ENCODE measurements at places on chromosomes 11 and 22.

GRCh38 chr22:24592851-24593558 is at the start of gene LRRC75B:
Gene LRRC75B, minus strand, starts transcription at chr22:24593073. Its CDS starts 34 bp downstream, at chr22:24593039.
- peak; percentile 47 for DNase-seq

DNA sequence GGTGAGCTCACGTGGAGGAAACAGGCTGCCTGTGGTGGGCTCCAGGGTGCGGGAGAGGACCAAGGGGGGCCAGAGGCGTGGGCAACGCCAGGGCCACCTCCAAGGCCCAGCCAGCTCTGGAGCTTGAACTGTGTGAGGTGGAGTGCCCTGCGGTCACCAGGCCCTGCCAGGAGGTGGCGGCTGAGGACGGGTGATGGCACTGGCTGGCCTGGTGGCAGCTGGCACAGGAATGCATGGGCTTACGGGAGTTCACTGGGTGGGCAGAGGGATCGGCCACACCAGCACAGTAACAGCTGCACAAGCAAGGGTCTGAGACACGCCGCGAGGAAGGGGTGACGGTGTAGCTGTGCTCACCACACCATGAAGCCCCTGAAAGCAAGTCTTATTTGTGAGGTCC is 15.8 kb downstream of the TOLLIP start:
- no peak for DNase-seq

DNA sequence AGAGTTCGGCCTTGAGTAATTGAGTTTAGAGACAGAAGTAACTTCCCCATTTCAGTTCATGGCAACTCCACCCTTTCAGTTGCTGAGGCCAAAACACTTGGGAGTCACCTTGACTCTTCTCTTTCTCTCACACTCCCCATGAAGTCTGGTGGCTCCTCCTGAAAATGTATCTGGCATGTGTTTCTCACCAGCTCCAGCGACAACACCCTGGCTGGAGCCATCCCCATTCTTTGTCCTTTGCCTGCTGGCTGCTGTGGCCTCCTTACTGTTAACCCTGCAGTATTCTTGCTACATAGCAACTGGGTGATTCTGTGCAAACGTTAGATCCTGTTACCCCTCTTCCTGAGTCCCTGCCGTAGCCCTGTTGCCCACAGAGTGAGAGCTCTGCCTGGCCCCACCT is 23.8 kb downstream of the SLC6A5 start:
- no peak for DNase-seq

DNA sequence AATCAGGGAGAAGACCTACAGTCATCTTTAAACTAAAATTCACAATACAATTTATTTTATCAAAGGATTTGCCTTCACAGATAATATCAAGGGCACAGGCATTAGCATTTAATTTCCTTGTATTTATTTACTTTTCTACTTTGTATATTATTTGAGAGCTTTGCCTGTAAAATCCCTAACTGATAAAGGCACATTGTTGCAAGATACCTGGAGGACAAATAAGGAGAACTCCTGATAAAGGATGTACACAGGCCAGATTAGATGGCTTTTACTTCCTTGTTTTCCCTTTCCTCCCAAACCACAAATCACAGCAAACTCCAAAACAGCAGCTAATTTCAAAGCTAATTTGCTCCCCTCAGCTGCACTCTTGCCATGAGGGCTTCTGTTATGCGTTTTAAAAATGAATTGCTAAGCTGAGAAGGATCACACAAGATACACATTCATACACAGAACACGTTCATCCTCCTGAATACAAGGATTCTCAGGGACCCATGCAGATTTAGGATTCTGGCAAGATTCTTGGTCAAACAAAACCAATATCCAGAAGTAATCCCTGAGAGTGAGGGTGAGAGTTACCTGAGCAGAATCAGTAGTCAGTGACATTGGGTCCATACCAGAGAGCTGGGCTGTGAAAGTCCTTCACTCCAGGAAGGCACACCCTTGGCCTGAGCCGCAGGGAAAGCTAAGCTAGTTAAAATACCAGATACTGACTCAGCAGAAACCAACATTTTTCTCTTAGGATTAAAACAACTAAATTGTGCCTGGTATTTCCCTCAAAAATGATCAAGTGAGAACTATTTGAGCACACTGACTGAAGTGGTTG is 100.3 kb upstream of the CLPB start:
- no peak for DNase-seq

- DNase-seq: no peak
These were observed 2.3 kb upstream of the TIRAP start for GRCh38 chr11:126280595-126280994.

DNA sequence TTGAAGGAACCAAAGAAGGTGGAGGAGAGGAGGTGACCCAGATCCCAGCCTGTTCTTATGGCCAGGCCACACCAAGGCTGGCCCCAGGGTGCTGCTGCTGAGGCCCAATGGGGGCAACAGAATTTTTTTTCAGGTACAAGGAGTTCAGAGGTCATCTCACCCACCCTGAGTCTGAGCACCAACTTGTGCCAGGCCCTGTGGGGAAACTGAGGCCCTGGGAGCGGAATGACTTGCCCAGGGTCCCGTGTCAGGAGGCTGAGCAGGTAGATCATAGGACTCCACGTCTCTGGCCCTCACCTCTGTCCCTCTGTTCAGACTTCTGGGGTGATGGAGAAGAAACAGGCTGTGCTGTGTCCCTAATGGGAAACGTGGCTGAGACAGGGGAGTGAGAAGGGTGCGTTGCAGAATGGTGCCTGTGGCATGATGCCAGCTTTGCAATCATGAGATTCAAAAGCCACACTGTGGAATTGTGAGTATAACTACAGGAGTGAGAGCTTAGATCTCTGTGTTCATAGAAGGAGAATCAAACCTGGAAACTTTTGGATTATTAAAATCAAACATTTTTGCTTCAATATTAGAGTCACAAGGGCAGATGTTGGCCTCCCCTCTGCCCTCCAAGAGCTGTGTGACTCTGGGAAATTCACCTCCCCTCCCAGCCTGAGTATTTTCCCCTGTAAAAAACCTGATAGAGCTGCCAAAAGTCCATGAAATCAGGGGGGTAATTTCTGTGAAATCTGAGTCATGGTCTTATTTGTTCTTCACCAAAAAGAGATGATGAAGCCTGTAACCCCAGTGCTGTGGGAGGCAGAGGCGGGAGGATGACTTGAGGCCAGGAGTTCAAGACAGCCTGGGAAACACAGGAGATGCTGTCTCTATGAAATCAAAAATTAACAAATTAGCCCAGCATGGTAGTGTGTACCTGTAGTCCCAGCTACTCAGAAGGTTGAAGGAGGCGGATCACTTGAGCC is 874 bp downstream of the APOL1 start:
- DNase-seq: no peak

DNA sequence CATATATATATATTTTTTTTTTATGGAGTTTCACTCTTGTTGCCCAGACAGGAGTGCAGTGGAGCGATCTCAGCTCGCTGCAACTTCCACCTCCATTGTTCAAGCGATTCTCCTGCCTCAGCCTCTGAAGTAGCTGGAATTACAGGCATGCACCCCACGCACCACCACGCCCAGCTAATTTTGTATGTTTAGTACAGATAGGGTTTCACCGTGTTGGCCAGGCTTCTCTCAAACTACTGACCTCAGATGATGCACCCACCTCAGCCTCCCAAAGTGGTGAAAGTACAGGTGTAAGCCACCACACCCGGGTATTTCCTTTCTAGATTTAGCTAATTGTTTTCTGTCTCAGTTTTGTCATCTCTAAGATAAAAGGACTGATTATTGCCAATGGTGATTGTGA is 821.1 kb downstream of the CNTN5 start:
- DNase-seq: no peak

GRCh38 chr11:55811067-55811466 is at the start of gene OR5L1:
Gene OR5L1, plus strand, starts transcription at chr11:55811367. Its CDS starts 100 bp downstream, at chr11:55811467.
- DNase-seq: no peak

Data from stimulated activated naive B cell treated with anti-CD40 and anti-IgM and Interleukin-4, amounts not matched to agents 10 μg/mL and 1 μg/mL and 100 μg/mL, for 72 hours (primary cell).